Left cardiac atrium (tissue), 4 donors: ENCODE measurements at places on chromosomes 2 and 18. TPM values are rescaled to one million over a fixed set of nuclear protein-coding genes. Genes with fewer than 3 reads are reported as not detected.

Gene DCTN1
- total RNA-seq = 118 TPM

Gene DSG1
- 2.0 TPM for total RNA-seq

Gene ADD2
- 2.2 TPM for total RNA-seq

Gene NTSR2
- total RNA-seq = not detected

Gene FEV
- total RNA-seq = not detected

GRCh38 chr2:117953231-117953630 lies 60.6 kb downstream of the CCDC93 start:
- no peak for DNase-seq

DNA sequence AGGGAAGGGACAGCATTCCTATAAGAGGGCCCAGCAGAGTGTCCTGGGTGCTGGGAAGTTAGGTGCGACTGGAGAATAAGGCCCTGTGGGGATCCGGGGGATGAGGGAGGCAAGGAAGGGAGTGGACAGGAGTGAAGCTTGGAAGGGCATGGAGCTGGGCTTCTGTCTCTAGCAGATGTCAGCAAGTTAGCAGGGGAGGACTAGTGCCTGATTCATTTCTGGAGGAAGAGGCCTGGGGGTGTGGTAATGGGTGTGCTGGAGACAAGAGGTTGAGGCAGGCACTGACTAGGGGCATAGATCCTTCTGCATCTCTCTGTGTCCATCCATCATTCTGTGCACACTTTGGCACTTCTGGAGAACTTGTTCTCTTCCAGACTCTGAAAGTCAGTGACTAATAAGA lies 134.7 kb downstream of the ACOXL start:
- no peak for DNase-seq

DNA sequence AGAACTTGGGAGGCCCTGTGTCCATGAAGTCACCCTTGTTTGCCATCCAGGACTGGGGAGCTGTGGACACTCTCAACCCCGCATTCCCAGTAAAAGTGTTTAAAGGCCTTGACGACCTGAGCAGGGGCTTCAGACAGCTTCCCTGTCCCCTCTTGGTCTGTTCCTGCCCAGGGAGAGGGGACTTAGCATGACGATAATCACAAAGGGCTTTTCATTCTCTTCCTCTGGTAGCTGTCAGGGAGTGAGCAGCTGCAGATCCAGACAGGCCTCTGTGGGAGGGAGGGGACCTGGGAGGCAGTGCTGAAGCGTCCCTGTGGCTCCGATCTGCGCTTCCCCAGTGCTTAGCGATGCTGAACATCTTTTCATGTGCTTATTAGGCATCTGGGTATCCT lies 77.8 kb upstream of the HS6ST1 start:
- no peak for DNase-seq

GRCh38 chr2:223101340-223102039 lies 49.5 kb downstream of the KCNE4 start:
- no peak for DNase-seq

DNA sequence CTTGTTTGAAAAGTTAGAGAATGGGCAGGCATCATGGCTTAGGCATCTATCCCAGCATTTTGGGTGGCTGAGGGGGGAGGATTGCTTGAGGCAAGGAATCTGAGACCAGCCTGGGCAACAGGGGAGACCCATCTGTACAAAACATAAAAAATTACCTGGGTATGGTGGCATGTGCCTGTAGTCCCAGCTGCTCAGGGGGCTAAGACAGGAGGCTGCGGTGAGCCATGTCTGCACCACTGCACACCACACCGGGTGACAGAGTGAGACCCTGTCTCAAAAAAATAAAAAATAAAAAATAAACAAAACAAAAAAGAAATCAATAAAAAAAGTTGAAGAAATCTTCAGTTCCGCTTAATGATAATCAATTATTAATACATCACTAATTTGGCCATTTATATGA lies 146.5 kb downstream of the CDH7 start:
- no peak for DNase-seq

DNA sequence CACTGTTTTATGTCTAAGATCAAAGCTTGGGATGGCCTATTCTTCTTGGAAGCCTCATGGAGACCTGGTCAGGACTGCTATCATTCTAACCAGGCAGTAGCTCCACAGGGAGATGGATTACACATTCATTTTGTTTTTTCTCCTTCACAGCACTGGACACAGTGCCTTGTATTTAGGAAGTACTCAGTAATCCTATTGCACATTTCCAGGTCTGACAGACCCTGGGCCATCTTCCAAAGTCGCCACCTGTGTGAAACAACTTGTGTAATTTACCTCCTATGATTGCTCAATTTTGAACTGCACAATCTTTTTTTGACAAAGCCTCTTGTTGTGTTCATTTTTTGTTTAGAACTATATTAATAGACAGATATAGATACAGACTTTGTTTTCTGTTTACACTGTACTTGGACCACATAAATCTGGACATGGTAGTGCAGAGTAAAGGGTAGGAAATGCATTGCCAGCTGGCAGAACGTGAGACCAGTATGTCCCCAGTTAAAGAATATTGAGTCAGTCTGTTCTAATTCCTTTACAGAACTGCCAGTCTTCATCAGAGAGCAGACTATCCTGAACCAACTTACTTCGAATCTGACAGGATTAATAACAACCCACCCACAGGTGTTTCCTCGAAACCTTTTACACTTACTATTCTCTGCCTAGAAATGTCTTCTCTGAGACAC lies 277.8 kb upstream of the CYRIA start:
- DNase-seq = no peak

DNA sequence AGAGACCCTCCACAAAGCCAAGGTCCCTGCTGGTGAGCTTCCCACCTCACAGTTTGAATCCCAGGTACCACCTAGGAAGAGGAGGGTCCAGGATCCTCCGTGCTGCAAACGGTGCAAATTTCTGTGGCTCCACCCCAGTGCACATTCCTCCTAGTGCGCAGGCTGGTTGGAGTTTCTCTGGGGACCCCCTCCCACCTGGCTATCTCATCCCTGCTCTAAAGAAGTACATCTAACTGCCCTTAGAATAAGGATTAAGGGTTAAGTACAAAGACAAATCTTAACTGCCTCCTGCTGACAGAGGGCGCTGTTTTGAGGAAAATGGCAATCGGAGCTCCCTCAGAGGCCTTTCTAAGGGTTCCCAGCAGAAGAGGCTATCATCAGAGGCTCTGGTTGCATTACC lies 109.6 kb upstream of the FSIP2 start:
- DNase-seq = no peak
